A549 treated with CORT108297 at 1 μM for 4 hours (cell line): ENCODE measurements at places on chromosomes 5 and 9. TPM values are rescaled to one million over a fixed set of nuclear protein-coding genes. Genes with fewer than 3 reads are reported as not detected.

SNX2 gene
- 35.7 to 63.7 TPM (median 38.7 TPM) in 5 replicates for total RNA-seq

MYOT gene
- not detected in 5 replicates for total RNA-seq

PCDHGB3 gene
- 0.17 to 0.33 TPM (median 0.24 TPM) in 5 replicates for total RNA-seq

ITGA1 gene
- total RNA-seq: 1.0 to 1.5 TPM (median 1.1 TPM) in 5 replicates

FIBCD1 gene
- 6.5 to 15.1 TPM (median 12.4 TPM) in 5 replicates for total RNA-seq
